ENCODE measurements at places on chromosomes 2 and 18.

DNA sequence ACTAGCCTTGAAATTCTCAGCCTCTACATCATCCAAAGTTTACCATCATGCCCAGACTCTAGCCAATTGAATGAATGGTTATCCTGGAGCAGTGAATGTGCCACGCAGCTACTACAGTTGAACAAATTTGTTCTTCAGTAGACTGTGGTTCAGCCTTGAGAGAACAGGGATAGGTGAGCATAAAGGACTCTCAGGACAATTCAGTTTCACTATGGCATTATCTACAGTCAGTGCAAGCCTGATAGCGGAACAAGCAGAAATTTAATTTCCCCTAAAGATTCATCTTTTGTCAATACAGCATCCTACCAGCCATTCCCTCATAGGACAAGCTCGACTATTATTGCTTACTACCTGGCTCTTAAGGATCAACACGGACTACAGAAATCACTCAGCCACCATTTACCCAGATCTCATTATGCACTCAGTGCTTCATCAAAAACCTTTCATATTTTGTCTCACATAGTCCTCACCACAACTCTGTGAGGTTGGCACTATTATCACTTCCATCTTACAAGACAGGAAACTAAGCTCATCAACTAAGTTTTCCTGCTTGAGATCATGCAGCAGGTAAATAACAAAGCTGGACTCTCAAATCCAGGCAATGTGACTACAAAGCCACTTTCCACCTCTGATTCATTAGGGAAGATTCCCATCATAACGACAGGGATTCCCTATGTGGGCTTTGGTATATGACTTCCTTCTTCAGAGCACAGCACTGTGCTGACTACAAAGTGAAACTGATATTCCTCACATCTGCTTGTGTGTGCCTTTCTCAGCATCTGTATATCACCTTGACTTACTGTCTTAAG is 181.5 kb upstream of the ACVR2A start:
- DNase-seq = no peak

DNA sequence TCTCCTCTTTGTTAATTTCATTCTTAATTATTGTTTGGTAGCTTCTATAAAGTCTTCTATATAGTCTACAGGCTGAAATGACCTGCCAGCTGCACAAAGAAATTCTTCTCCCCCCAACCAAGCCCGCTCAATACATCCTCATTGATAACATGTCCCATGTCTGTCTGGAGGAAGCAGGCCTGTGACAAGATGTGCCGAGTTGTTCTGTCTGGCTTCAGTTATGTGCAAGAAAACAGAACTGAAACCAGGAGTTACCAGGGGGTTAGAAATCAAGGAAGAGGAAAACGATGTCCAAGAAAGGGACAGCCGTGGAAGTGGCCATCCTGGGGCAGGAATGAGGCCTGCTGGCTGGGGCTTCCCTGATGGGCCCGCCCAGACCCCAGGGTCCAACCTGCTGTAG is 57.6 kb downstream of the MTCL1 start:
- no peak for DNase-seq

- no peak for DNase-seq
Measured at GRCh38 chr2:63537306-63537705, 51.0 kb downstream of the WDPCP start.

DNA sequence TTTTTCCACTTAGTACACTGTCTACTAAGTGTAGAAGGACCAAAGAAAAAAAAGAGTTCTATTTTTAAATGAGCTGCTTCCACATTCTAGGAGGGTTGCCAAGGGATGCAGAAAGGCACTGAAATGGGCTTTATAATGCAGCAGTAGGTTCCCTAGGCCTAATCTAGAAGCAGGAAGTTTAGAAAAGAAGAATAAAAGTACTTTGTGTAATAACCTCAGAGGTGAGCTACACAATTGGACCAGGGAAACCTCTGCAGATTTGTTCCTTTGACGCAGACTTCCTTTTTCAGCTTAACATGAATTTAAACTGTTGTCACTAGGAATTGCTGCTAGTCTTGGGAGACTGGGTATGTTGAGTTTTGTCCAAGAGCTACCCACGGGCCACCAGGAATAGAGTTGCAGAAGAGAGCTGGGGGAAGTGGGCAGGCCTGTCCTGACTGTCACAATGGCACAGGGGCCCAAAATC is 34.6 kb upstream of the RAB1A start:
- DNase-seq = no peak

DNA sequence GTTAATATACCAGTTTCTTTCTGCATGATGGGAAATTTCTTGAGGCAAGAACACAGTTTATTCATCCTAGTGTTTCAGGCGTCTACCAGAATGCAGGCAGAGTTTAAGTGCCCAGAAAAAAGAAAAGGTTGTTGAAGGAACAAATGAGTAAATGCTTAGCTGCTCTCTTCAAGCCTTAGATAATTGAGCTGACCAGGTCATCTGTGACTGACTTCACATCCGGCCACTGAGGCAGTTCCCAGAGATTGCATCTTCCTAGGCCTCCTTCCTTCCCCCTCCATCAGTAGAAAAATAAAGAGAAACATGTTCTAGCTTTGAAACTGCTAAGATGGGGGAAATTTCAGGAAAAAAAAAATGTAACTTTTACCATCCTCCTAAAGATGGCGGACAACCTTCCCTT is 9.4 kb upstream of the TMEM163 start:
- DNase-seq = no peak

DNA sequence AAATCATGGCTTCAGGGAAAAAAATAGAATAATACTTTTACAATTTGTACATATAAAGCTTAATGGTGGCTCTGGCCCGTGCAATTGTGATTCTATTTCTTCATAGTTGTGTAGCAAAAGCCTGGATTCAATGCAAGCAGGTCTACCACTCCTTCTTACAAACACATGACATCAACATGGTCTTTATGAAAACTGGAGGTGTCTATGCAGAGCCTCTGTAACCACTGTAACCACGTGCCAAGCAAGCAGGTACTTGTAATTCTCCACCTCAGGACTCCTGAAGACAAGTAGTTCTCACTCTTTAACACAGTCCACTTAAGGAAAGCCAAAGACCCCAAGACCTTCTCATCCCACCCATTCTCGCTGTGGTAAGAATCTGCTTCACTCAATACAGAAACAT is 62.6 kb downstream of the METTL4 start:
- no peak for DNase-seq

- no peak for DNase-seq
Measured at GRCh38 chr18:75915941-75916623, 488.6 kb upstream of the SMIM21 start.

DNA sequence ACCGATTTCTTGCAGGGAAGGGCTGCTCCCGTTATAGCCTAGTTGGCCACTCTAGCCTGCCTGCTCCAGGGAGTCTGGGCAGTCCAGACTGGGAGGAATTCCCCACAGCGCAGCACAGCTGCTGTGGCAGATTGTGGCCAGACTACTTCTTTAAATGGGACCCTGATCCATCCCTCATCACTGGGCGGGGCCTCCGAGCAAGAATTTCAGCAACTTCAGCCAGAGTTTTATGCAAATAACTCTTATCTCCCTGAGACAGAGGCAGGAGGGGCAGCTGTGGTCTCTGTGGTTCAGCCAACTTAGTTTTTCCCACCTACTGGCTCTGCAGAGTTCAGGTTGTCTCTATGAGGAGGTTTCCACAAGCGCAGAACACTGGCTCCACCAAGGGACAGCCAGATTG is 1583.2 kb downstream of the SUCLG1 start:
- DNase-seq = no peak

- no peak for DNase-seq
Measured at GRCh38 chr18:62844850-62845643, 129.7 kb downstream of the PHLPP1 start.

- no peak for DNase-seq
Measured at GRCh38 chr2:170258382-170258781, 80.4 kb downstream of the MYO3B start.

DNA sequence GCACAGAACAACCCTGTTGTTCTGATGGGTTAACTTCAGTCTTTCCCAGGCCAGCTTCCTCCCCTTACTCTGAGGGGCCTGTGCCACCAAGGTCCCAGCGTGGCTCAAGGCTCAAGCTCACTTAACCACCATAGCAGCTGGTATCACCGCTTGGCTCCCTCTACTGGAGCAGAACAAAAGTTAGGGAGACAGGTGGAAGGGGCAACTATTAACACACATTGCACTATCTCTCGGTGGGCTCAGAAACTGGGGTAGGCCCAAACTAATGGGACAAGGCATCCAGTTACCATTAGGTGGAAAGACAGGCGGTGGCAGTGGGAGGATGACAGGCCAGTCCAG is 88.7 kb upstream of the ATL2 start:
- DNase-seq = peak; percentile 18

- DNase-seq = no peak
Measured at GRCh38 chr2:236164201-236164924, 3.8 kb downstream of the GBX2 start.

DNA sequence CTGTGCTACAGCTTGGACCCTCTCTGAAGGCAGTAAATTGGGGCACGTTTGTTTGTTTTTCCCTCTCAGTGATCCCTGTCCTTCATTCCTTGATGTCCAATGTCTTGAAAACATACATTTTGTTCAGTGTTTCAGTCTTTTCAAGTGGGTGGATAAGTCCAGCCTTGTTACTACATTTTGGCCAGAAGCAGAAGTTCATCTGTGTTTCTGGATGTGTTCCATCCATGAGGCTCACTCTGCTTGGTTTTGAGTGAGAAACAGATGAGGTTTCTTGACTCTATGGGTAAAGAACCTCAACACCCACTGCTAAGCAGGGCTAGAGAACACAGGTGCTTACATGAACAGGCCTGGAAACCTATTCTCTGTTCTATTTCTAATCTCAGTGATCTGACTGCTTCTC is 74.5 kb upstream of the RFX8 start:
- DNase-seq = no peak

DNA sequence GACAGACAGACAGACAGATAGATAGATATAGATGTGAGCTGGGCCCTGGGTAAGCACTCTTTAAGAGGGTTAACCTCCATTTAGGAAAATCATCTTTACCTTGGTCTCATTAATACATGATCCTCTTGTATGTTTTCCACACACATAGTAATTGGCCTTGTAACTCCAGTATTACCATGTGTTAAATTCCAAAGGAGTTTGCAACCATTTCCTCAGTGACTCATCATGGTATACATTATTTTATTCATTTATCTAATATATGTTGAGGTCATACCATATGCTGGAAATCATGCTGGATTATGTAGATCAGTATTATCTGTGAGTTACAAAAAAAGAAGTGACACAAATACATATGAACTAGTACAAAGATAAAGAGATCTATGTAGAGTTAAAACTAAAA is 504.3 kb downstream of the DCC start:
- no peak for DNase-seq

DNA sequence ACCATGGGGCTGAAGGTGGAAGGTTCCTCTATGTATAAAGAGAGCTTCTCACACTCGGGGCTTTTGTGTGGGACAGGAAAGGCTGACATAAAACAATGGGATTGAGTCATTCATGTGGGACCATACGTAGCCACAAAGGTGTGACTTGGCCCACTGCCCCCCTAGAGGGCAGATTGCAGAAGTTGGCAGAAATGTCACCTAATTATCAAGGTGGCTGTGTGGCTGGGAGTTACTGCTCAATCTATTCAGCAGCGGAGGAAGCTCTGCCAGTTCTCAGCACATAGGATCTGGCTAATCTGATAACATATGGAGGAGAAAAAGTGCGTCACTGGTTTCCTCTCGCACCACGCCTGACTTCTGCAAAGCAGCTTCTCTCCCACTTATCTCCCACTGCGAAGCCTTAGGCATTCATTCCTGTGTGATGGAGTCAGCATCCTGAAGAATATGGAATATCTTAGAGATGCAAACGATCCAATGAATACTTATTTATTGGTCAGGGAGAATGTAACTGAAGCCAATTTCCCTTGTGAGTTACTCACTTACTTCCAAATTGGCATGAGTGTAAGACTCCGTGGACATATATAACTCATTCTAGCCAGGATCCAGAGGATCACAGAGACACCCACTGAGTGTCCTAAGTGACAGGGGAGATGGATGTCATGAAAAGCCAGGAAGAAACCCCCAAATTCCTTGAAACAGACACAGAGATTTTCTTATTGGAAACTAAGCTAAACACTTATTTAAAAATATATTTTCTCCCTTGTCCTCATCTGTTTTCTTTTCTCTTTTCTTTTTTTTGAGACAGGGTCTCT is 344.8 kb downstream of the TGIF1 start:
- peak; percentile 84 for DNase-seq

DNA sequence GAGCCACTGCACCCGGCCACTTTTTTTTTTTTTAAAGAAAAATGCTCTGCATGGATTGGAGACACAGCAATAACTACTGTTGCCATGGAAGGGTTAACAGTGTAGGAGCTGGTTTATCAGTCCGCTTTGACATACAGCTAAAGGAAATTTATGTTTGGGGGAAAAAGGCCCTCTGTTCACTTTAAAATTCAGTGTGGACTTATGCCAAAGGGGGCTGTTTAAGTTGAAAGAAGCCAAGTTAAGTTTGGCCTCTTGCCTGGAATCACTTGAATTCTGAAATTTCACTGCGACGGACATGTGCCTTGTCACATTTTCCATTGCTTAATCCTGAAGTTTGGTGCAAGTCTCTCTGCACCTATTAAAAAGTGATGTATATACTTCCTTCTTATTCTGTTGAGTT is 3.1 kb downstream of the KCNE4 start:
- no peak for DNase-seq

GRCh38 chr2:195672674-195673073 is 15.6 kb downstream of the SLC39A10 start:
- DNase-seq = no peak

GRCh38 chr2:159867567-159868361 is 69.8 kb upstream of the CD302 start:
- DNase-seq = no peak
